ENCODE measurements at places on chromosomes 1 and 21. TPM values are rescaled to one million over a fixed set of nuclear protein-coding genes. Genes with fewer than 3 reads are reported as not detected.

Gene PTPN22
- total RNA-seq = 30.2 TPM

Gene AJAP1
- 0.39 TPM for total RNA-seq

Gene SH2D1B
- total RNA-seq = not detected

- no peak overlapping the region for H3K27ac ChIP-seq
- no peak overlapping the region for H3K4me3 ChIP-seq
- H3K27me3 ChIP-seq = no peaks in the 10 kb centered on the region
These were observed 36.9 kb upstream of the PADI2 start for GRCh38 chr1:17156108-17156507.
